Astrocyte (in vitro differentiated cells and primary cell): ENCODE measurements at places on chromosomes 5 and 9. TPM values are rescaled to one million over a fixed set of nuclear protein-coding genes. Genes with fewer than 3 reads are reported as not detected.

DNA sequence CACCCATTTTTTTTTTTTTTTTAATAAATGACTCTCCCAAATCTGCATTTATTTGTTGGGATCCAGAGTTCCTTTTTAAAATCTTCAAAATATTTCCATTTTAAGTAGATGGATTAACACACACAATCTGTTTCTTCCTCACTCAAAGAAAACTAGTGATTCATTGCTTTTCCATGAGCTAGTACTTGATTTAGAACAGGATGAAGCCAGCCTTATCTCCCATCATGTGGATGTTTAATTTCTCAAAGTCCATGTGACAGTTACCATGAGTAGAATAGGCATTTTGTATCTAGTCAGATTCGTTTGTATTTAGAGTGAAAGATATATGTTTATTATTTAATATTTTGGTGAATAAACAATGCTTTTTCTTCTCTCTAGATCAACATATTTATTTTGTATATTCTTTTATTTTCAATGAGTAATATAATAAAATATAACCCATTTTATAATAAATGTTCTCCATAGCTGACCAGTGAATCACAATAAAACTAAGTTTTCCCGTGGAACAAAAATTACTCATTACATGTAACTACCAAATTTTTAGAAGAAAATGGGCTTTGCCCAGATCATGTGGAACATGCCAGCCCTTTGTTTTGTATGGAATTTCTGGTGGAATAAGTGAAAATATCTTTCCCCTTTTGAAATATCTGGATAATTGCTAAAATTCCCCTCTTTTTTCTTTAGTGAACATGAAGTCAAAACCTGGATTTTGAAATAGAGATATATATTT is 54.9 kb upstream of the RPS23 start:
- DNase-seq: peak; percentile 70

DNA sequence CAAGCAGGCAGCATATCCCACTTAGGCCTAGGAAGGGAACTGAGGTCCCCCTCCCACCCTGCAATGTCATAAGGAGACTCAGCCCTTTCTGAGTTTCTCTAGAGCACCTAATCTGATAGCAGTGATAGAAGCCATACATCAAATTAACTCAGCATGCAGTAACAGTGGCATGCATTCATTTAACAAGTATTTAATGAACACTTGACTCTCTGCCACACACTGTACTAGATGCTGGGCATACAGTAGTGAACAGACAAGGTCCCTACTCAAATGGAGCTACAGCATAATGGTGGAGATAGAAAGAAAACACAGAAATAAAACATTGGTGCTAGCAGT is 58.6 kb downstream of the SLC22A5 start:
- no peak for DNase-seq

GRCh38 chr5:112239996-112240395 is 179.1 kb downstream of the EPB41L4A start:
- no peak for DNase-seq

DNA sequence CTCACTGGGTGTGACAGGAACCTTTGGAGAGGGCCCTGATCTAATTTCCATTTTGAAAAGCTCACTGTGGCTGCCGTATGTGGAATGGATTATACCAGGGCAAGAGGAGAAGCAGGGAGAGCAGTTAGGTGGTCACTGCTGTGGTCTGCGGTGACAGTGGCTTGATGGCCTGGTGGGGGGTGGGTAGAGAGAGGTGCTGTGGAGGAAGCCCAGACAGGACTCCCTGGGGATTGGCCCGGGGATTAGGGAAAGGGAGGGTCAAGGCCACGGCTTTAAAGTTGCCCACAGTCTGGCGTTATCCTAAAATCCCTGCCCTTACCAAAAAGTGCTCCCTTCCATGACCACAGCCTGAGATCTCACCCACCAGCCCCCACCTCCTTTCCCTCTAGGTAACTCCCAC is 4.7 kb downstream of the B4GALT7 start:
- no peak for DNase-seq

DNA sequence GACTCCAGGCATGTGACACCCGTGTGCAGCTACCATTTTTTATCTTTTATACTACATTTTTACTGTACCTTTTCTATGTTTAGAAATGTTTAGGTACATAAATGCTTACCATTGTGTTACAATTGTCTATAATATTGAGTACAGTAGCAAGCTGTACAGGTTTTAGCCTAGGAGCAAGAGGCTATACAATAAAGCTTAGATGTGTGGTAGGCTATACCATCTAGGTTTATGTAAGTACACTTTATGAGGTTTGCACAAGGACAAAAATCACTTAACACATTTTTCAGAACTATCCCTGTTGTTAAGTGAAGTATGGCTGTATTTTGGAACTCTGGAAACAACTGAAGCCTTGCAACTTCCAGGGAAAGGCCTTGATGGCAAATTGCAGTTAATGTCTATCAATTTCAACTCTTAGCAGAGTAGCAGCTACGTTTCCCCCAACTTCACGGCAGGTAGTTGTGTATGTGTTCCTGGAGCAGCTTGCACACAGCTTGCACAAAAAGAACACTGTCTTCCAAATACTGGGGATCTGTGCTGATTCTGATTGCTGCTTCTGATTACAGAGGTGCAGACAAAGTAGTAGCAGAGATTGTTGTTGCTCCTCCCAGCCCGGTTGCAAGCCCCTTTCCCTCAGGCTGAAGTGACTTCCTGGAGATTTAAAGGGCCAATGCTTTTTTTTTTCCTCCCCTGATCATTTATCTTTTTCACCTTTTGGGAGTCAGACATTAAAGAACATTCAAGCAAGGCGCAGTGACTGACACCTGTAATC is 30.0 kb downstream of the SIL1 start:
- DNase-seq: no peak

DNA sequence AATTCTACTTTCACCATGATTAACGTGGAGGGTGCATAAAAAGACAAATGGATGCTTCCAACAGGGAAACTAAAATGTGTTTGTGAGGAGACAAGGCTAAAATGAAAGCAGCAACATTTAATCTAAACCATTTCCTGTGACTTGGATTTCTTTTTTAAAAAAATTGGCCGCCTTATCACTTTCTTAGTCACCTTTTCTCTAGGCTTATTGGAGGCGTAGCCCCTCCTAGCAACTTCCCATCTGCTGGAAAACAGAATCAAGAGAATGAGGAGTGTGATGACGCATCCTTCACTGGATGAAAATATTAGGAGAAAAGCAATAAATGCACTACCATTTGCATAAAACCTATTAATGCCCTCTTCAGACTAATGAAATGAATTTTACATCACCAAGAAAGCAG is 791 bp upstream of the GPR150 start:
- DNase-seq: peak; percentile 66

DNA sequence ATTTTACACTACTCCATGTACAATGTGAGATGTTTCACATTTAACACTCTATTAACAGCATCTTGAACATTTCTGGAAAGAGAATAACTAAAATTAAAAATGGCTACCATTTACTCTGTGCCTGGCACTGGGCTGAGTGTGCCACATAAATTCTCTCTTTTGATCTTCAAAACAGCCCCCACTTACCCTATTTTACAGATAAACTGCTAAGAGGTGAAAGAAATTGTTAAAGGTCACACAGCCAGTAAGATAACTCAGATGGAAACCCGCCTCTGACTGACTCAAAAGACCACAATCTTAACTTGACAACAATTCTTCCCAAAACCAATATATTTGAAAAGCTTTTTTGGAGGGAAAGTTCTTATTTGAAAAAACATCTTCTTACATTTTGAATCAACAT is 97.3 kb downstream of the MAPKAP1 start:
- DNase-seq: no peak

GRCh38 chr9:124128568-124129166 is 117.1 kb downstream of the LHX2 start:
- no peak for DNase-seq

DNA sequence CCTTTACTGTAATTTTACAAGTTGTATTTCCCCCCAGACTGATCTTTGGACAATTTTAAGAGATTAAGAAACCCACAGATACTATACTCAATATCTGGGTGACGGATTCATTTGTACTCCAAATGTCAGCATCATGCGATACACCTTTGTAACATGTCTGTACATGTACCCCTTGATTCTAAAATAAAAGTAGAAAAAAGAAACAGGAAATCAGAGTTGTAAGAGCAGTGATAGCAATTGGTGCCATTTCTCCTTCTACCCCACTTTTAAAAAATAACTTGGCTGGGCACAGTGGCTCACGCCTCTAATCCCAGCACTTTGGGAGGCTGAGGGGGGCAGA is 116.9 kb downstream of the FGF1 start:
- DNase-seq: no peak

GRCh38 chr9:97413462-97413861 is 1.6 kb downstream of the TDRD7 start:
- no peak for DNase-seq

- DNase-seq: peak; percentile 21
Measured at GRCh38 chr5:28234356-28234968, 1196.1 kb upstream of the CDH9 start.

GRCh38 chr9:126459965-126460843 is 133.6 kb downstream of the MVB12B start:
- no peak for DNase-seq

DNA sequence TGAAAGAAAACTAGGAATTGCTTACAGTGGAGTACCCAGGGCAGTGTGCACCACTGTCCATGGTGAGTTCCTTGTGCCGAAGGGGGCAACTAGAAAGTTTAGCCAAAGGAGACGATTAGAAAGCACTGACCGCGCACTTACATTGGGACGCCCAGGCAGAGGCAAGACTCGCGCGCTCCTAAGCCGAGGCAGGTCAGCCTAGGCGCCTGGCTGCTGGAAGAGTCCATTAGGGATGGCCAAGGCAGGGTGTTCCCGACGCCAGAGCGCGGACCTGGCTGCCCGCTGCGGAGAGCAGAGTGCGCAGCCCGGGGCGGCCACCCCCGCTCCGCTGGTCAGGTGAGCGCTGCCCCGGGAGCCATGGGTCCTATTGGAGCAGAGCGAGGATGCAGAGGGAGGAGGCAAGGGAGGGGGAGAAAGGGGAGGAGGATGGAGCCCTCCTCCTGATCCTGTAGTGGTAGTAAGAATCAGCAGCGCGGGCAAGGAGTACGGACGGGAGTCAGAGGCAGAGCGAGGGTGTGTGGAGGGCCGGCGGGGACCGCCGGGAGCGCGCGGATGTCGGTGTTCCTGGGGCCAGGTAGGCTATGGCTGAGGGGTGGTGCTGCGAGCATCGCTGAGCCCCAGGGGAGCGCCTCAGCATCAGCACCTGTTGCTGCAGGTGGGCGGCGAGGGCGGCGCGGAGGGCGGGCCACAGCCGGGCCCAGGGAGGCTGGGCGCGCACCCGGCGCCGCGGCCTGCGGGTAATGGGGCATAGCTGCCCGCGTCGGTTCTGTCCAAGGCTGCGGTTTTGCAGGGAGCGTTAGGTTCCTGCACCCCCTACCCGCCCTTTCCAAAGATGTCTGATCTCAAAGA is at the start of gene ADGRV1:
TSS of gene ADGRV1 (plus strand) at position 454 of the 849 bp plus-strand sequence. CDS start at position 553, 99 bp downstream.
- DNase-seq: peak; percentile 62

CCDC152 gene
- total RNA-seq: 1.2 and 1.3 TPM in 2 replicates

TSTD2 gene
- 18.4 and 19.4 TPM in 2 replicates for total RNA-seq
